ENCODE measurements at places on chromosomes 16 and 17.

DNA sequence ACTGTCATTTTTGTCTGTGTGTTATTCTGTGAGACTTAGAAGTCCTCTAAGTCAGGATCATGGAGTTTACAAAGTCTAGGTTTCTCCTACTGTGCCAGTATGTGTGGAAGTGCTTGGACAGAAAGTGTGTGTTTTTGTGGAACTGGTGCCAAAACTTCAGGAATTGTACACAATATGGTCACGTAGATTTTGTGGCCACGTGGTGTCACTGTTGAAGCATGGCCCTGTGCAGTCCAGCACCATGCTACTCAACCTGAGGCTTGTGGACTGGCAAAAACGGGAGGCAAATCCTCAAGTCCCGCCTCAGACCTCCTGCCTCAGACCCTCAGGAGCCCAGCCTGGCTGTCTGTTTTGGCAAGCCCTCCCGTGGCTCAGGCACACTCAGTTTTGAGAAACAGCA lies 16.7 kb upstream of the ALKBH5 start:
- no peak for DNase-seq

DNA sequence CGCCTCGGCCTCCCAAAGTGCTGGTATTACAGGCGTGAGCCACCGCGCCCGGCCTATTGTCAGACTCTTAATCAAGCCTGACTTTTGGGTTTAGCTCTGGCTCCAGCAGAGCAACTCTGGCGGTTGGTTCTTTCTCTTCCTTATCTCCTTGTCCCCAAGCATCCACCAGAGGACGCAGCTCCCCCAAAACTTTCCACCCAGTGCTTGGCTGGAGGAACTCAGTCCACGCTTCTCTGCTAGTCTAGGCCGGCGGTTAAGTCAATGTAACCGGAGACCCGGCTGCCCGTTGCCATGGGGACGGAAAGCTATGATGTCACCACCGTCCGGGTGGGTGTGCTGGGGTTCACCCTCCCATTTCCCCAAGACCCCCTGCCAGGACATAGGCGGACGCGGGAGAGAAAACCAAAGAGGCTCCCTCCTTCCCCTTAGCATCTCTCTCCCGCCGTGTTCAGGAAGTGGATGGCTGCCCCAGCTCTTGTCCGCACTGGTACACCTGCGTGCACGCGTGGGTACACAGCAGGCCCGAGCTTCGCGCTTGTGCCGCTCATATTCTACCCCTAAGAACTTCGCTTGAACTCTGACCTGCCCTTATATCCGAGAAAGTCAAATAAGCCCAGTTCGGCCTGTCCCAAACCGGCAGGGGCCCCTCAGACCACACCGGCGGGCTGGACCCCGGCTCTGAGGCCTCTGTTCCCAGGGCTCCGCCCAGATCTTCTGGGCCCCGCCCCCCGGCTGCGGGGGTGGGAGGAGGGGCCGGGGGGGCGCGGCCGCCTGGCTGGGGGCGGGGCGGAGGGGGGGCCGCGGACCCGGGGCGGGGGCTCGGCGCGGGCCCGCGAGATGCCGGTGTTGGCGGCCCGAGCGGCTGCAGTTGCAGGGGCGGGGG lies at the start of gene RND2:
TSS of gene RND2 (plus strand) at position 825 of the 883 bp plus-strand sequence. CDS start 117 bp downstream, outside the sequence.
- DNase-seq: peak; percentile 95

- peak; percentile 68 for DNase-seq
These were observed 15.1 kb downstream of the SAMD14 start for GRCh38 chr17:50114849-50115357.

DNA sequence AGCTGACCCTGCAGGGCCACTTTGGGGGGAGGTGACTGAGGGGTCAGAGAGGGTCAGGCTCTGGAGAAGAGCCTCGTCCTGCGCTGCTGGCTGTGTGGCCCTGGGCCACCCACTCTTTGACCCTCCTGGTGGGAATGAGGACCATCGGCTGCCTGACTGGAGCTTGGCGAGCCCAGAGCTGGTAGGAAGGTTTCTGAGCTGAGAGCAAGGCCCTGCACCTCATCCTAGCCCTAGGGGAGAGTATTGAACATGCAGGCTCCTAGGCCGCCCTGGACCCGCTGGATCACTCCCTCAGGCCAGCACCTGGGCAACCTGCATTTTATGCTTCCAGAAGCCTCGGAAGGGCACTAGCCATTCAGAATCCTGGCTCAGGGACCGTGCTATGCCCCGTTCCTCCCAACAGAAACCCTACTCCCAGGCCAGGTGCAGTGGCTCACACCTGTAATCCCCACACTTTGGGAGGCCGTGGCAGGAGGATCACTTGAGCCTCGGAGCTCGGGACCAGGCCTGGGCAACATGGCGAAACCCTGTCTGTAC lies 14.5 kb downstream of the MAP2K3 start:
- no peak for DNase-seq

- no peak for DNase-seq
These were observed 11.5 kb upstream of the WIPI1 start for GRCh38 chr17:68468788-68469187.

DNA sequence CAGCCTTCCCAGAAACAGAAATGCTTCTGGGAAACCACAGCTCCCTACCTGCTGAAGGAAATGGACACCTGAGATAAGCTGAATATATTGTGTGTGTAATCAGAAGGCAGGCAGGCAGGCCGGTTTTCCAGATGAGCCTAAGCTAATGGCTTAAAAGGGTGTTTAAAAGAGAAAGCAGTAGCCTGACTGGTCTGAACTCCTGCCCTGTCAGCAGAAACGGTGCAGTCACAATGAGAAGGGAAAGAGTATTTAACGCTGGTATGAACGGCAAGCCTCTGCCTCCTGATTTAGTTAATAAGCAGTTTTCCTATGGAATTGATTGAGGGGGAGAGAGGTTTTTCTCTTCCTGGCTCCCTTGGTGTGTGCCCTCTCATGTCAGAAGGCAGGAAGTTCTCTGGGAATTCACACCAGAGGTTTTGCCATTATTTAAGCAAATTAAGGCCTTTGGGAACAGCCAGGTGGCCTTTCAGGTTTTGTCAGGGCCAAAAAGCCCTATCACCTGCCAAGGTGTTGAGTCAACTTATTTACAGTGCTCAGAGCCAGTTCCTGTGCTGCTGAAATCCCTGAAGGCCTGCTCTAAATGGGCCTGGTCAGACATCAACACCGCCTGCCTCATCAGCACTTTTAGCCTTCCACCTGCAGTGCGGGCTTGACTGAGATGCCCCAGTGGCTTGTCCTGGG lies 41.6 kb downstream of the CDH1 start:
- DNase-seq: no peak

- DNase-seq: no peak
These were observed 20.4 kb upstream of the XYLT1 start for GRCh38 chr16:17491140-17491662.

DNA sequence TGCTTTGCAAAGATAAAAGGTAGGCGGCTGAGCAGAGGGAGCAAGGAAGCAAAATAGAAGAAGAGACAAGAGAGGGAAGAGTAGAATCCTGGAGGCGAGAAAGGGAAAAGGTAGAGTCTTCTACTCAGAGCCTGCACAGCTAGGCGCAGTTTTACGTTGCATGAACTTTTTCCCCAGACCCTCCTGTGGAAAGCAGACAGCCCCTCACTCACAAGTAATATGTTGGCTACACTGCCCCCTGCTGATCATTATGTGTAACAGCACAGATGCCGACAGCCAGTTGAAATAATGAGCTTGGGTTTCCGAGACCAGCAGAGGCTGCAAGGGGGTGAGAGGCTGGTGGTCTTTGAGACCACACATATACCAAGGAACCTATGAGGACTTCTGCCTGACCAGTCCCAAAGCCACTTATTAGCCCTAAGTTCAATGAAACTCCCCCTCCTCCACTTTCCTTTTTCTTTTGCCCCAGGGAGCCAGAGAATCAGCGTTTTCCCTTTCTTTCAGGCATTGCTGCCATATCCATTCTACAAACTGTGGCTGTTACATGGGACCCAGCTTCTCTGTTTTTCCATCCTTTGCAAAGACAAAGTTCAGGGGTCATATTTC lies 22.5 kb upstream of the CMTR2 start:
- DNase-seq: peak; percentile 10

GRCh38 chr17:48997103-48997826 lies at the start of gene IGF2BP1:
Gene IGF2BP1, plus strand, starts transcription at chr17:48997385. Its CDS starts 361 bp downstream, at chr17:48997746.
- no peak for DNase-seq

DNA sequence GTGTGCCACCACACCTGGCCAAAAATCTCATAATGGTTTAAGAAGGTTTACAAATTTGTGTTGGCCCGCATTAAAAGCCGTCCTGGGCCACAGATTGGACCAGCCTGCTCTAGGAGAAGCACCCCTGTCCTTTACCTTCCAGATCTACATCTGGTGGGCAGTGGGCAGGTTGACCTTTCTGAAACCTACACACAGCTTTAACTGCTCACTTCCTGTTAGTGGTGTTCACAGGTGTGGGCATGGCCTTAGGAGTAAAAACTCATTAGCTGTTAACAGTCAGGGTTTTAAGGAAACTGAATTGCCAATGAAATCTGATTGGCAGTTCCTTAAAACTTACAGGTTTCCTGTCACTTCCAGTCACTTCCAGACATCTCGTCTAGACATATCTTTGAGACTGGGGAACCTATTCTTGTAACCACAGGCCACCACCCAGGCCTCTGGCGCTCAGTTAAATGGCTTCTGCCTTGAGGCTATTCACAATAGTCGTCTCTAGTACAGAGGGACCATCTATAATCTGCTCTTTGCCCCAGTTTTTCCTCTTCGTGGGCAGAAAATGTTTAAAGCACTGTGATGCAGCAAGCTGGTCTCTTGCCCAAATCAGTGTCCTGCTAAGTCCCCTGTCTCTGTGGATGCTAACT lies 29.3 kb downstream of the GNGT2 start:
- no peak for DNase-seq

GRCh38 chr17:41642252-41643156 lies 18.1 kb upstream of the KRT17 start:
- DNase-seq: no peak

- no peak for DNase-seq
These were observed 92.7 kb upstream of the LHX1 start for GRCh38 chr17:36844601-36845000.

- no peak for DNase-seq
These were observed 637 bp upstream of the CLN3 start for GRCh38 chr16:28492511-28492910.

- no peak for DNase-seq
These were observed 174.3 kb downstream of the CCDC182 start for GRCh38 chr17:57570724-57571344.

- no peak for DNase-seq
These were observed 19.9 kb downstream of the DHRS7C start for GRCh38 chr17:9771465-9771864.

DNA sequence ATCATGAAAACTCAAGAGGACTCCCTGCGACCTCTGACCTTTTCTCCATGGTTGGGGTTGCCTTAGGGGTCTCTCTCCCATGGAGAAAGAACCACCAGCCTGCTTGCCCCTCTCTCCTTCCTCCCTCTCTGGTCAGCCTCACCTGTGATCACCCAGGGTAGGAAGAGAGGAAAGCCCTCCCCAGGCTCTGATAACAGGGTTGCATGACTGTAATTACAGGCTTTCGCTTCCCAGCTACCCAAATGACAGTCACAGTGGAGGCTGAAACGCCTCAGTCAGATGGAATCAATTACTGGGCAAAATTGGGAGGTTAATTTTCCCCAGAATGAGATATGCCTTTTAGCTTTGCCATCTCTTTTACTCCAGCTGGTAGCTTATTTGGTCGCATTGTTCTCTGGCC lies 265.8 kb upstream of the SOX9 start:
- no peak for DNase-seq

- no peak for DNase-seq
These were observed 4.9 kb downstream of the E4F1 start for GRCh38 chr16:2228161-2228824.

- no peak for DNase-seq
These were observed 515 bp downstream of the CBFA2T3 start for GRCh38 chr16:88976366-88977017.

DNA sequence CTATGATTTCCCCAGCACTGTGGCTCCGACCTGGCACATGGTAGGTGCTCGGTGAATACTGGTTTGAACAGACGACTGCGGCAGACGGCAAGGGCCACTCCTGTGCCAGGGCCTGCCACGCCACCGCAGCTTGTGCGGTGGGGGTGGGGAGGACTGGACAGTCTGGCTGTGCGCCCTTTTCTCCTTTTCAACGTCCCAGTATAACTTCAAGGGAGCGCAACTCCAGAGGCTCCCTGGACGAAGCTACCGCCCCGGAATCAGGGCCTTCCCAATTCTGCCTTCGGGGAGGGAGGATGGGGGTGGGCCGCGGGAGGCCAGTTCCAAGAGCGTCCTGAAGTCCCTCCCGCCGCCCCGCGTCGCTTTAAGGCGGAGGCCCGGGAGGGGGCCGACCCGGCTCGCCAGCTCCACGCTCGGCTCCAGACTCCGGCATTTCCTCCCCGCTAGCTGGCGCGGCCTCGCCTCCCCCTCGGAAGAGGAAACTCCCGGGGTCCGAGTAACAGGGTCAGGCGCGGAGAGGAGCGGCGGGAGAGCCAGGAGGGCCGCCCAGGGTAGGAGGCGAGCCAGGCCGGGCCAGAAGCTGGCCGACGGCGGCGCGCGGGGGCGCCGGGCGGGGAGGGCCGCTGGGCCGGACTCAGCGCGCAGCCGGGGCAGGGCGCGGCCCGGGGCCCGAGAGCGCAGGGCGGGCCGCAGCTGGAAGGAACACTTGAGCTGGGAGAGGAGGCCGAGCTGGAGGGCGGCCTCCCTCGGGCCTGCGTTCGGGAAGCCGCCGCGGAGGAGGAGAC lies at the start of gene ITPRIPL2:
TSS of gene ITPRIPL2 (plus strand) at position 388 of the 782 bp plus-strand sequence. CDS start 498 bp downstream, outside the sequence.
- DNase-seq: peak; percentile 87

DNA sequence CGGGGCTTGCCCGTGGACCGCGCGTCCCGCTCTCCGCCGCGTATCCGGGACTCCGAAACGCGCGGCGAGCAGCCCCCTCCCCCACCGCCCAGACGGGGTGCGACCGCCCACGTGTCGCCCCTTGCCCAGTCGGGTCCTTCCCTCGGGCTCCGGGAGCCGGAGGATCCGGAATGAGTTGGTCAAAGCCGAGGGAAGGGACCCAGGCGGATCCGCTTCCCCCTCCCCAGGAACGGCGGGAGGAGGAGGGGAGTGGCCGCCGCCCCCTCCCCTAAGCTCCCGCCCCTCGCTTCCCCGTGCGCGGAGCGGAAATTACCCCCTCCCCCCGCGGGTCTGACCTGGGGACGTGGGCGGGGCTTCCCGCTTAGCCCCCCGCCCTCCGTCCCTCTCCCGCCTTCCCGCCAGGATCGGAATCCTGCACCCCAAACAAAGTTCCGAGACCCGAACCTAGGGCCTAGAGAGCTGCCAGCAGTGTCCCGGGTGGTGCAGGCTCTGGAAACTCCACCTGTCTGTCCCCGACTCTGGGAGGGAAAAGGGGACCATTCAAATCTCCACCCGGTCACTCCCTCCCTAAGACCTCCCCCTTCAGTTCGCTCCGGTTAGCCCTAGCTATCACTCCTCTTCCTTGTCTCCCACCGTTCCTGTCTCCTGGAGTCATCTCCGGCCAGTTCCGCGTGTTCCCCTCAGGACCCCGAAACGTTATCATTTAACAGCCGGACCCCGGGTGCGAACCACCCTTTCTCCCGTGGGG lies 1.0 kb upstream of the IGF2BP1 start:
- DNase-seq: peak; percentile 32
